ENCODE measurements at places on chromosomes 12 and 14.

GRCh38 chr12:19659501-19659900 is 220.2 kb downstream of the AEBP2 start:
- no peak for DNase-seq

- DNase-seq: no peak
These were observed 818 bp upstream of the TMEM119 start for GRCh38 chr12:108598553-108599250.

DNA sequence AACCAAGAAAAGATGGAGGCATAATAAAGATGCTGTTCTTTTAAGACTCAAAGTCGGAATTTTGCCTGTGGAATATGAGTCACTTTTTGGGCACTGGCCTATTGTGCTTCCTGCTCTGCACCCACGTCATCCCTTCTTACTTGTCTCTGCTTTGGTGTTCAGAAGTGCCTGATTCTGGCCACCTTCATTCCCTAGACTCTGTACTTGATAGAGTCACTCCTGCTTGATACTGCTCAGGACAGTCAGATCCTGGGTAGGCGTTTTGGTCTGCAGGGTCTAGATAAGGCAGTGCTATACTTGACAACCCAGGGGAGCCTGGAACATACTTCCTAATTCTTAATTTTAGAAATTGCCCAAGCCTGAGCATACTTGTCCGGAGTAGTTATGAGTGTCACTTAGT is 1.9 kb downstream of the LRRK2 start:
- DNase-seq: no peak

DNA sequence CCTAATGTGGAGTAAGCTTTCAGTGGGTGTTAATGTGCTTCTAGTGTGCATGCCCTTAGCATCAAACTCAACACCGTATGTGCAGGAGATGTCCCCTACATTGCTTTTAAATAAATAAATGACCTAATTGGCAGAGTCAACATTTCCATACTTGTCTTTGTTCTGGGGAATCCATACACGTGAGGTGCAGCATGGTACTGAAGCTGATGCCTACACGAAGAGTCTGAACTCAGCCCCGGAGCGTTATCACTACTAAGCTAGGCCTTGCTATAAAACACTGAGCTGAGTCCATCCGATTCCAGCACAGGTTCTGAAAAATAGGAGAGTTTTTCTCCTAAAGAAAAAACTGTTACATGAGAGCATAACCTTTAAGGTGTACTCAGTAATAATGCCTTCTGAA is 125.0 kb upstream of the DYRK2 start:
- DNase-seq: no peak

GRCh38 chr12:85281636-85282312 is 1.8 kb downstream of the ALX1 start:
- no peak for DNase-seq

GRCh38 chr14:26938054-26938453 is 340.2 kb upstream of the NOVA1 start:
- no peak for DNase-seq

DNA sequence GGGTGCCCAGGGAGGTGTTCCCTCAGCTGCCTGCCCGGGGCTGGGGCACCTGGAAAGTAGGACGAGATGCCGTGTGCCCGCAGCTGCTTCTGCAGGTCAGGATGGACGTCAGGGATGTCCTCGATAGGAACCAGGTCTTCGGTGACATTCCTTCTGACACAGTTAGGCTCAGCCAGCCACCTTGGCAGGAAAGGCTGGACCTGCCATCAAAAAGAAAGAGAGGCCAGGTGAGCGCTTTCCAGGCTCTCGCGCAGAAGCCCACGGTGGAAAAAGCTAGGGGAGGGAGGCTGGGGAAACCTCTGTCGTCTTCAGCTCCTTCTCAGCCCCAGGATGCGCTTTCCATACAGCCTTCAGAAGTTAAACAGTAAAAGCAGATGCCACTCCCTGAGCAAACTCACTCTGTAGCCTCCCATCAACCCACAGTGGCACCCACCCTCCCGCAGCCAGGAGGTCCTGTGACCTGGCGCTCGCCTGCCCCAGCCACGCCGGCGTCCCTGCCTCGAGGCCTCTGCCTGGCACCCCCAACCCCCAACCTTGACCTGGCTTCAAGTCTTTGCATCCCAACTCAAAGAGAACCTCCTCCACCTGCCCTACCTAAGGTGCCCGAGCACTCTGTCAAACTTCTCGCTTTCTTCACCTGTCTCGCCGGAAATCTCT is 1.3 kb downstream of the DDX51 start:
- no peak for DNase-seq

DNA sequence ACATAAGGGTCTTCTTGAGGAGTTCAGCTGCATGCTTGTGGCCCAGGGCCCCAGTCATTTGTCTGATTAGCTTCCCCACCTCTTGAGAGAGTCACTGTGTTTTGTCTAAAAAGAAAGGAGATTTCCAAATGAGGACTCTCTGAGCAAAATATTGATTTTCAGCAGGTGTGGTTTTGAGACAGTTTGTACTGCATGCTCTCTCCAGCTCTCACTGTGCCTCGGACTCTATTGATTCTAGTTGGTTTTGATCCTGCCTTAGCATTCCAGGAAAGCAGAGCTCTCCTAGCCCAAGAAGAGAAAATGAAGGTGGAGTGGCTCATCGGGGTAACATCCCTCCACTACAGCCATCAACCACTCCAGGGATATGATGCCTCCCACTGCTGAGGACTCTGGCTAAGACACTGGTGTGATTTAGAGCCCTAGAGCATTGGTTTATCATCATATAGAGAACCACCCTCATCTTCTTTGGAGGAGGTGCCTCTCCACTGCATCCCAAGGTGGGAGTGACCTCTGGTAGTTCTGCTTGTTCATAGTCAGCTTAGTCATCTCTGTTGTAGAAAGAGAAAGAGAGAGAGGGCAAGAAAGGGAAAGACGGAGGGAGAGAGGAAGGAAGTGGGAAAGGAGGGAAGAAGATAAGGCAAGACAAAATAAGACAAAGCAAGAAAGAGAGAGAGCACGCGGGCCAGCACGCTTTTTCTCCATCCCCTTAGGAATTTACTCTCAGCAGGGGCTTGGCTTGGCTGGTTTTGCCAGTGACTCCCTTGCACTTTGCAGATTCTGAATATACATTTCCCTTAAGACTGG is 365.6 kb downstream of the DPF3 start:
- DNase-seq: no peak

DNA sequence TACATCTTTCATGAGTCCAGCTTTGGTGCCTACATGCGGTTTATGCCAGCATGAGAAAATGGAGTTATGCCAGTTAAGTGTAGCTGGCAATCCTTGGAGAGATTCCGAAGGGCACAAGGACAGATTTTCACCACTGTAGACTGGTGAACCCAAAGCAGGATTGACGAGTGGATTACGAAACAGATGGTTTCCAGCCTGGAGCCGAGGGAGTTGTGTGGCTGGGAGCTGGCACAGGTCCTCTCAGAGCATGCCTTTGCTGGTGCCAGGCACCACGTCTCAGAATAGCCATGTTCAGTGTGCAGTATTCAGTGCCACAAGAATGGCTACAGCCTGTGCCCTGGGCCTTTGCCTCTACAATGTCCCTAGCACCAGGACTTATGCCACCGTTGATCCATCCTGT is 13.2 kb downstream of the KCNH3 start:
- DNase-seq: no peak

DNA sequence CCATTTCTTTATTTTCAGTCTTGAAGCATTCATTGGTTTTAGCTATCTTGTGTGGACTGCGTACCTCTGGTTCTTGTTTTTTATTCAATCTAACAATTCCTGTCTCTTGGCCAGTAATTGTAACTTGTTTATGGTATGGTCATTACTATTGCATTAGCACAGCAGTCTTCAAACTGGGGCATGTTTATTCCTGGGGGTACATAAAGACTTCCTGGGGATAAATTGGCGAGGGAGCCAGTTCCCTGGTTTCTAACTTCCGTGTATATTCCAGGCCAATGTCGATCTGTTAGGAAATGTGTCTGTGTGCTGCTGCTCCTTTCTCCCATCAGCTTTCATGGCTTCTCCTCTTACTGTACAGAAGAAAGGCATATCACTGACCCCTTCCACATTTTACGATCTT is 13.7 kb upstream of the EVL start:
- no peak for DNase-seq

GRCh38 chr14:54784060-54784459 is 118.6 kb downstream of the GCH1 start:
- no peak for DNase-seq

- DNase-seq: no peak
These were observed 2.3 kb downstream of the PRIM1 start for GRCh38 chr12:56749853-56750252.

DNA sequence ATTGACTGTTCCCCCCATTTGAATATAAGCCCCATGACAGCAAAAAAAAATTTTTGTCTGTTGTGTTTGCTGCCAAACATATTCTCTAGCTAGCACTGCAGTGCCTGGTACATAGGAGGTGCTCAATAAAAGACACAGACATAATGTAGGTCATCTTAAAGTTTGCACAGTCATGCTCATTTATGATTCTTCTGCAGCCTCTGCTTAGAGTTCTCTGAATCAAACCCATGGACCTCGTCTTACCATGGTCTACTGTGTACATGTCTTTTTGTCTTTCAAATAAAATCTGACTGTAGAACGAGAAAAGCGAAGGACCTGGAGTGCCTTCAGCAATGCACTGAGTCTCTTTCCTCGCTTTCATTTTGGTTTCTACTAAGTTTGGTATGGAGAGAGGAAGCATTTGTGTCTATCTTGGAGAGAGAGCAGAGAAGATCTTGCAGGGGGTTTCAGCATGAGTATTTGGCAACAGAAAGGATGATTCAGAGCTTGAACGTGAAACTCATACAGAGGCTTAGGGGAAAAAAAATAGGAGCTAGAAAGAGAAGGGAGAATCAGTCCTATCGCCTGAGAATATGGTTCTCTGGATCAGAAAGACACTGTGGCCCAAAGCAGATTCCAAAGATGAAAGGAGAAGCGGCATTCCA is 38.8 kb upstream of the TMCC3 start:
- DNase-seq: no peak

DNA sequence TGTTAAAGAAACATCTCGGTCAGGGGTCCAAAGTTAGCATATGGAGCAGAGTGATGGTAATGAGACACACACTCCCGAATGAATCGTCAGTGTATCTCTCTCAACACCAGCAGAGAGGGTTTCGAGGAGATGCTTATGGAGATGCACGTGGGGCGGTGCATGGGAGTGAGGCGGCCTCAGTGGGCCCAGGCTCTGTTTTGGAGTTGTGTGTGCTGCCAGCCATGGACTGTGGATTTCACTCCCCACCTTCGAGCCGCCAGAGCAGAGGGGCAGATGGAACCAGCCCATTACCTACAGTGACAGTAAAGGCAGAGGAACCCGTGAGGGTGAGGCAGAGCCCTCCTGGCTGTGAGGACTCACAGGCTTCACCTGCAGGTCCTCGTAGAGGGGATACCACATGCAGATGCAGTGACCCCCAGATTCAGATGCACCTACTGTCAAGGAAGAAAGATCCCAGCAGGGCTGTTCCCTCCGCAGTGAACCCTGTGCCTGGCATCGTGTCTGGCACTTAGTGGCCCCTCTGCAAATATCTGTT is 68.2 kb downstream of the WDR20 start:
- no peak for DNase-seq

DNA sequence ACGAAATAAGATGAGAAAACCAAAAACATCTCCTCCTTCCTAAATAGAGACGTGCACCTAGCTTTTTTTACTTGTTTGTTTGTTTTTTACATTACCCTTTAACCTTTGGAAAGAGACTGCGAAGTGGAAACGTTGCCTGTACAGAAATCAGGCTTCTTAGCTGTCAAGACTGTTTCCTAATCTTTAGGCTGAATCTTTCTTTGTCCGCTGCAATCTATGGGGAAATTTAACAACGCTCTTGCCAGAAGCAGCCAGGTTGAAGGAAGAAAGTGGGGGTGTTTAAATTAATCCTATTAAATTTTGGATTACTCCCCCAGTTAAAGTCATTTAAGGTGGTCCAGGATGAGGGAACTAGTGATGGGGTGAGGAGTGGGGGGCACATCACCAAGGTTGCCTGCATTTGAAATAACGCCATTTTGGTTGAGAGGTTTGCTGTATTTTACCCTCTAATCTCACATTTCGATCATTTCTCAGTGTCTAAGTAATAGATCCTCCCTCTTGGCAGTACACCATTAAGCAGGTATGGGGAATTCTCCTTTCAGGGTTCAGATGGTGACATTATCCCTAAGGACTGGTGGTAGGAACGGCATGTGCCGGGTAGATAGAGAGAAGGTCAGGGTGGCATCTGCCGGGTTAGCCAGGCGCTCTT is 2.6 kb downstream of the FLRT2 start:
- DNase-seq: no peak

GRCh38 chr12:47821346-47821706 is 1.6 kb upstream of the HDAC7 start:
- no peak for DNase-seq

GRCh38 chr14:33634631-33635030 is 316.2 kb downstream of the EGLN3 start:
- no peak for DNase-seq

DNA sequence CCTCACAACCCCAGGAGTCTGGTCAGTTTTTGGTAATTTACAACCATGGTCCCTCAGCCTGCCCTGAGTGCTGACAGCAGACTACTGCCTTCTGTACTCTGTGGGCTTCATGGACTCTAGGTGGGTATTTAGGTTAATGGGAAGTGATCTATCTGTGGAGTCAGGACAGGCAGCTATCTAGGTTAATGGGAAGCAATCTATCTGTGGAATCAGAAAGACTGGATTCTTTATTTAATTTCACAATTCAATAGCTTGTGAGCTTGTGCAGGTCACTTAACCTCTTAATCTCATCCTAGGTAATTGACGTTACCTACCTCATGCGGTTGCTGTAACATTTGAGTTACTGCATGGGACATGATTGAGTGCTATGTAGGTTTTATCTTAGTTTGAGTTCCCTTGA is 777.5 kb downstream of the NRXN3 start:
- DNase-seq: no peak

DNA sequence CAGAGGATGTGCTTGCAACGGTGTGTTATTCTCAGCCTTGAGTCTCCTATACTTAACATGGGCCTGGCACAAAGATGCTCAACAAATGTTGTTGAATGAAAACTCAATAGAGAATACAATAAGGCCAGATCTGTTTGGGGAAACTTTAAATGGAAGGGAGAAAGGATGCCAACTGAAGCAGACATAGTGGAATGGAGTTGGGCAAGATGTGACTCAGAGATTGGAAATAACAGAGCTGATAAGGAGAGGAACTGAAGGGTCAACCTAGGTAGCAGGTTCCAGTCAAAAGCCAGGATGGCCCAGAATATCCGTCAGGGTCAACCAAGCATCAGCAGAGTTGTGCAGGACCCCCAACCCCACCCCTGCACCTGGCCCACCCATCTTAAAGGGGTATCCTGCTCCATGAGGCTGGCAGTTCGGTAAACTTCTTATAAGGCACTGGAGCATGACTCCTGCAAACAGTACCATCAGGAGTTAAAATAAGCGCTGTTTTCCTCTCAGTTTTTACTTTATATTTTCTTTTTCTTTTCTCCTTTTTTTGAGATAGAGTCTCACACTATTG is 1.1 kb upstream of the BCDIN3D start:
- DNase-seq: no peak

DNA sequence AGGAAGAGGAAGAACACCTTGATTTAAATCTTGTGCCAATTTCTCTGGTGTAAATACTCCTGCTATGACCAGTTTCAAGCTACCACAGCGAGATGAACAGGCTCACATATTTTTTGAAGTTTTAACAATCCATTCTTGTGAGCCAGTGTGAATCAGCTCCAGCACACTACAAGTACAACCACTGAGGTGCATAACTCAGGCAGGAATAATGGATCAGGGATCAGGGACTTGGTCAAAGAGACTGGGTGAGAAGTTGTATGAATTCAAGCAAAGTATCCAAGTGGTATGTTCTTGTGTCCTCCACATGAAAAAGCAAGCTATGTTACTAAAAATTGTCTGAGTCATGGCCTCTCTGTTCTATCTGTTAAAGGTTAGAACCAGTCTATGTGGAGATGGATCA is 35.2 kb upstream of the KITLG start:
- DNase-seq: no peak

GRCh38 chr14:102690509-102691286 is 86.6 kb upstream of the TRAF3 start:
- no peak for DNase-seq

Measured in activated CD4-positive, alpha-beta T cell treated with anti-CD3 and anti-CD28 coated beads for 48 hours (primary cell).